A172 (cell line): ENCODE measurements at places on chromosomes 13 and 19. TPM values are rescaled to one million over a fixed set of nuclear protein-coding genes. Genes with fewer than 3 reads are reported as not detected.

GRCh38 chr19:47020132-47020805, 632 bp downstream of the NPAS1 start:
- DNase-seq = no peak

GRCh38 chr19:7360393-7360984, 11.8 kb downstream of the ARHGEF18 start:
- DNase-seq = no peak

DNA sequence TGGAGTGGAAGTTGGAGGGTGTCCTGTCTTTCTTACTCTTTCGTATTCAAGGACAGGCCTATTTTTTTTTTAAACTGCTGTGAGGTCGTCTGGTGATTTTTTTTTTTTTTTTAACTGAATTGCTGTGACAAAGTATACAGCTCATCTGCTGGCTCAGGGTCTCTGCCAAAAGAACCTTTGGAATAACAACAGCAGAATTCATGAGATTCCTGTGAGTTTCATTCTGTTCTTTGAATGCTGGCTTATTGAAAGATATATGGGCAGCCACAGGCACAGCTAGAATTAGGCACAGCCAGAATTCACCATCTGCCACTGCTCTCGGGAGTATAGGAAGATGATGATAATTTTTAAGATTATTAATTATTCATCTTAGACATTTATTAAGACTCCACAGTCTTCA, 21.4 kb upstream of the FRY start:
- DNase-seq = no peak

GRCh38 chr19:30513082-30513411, 140.9 kb downstream of the ZNF536 start:
- no peak for DNase-seq

- no peak for DNase-seq
Observed at GRCh38 chr19:6662702-6663101, 7.3 kb downstream of the TNFSF14 start.

- DNase-seq = peak; percentile 49
Observed at GRCh38 chr13:39616087-39616694, 13.2 kb upstream of the LHFPL6 start.

DNA sequence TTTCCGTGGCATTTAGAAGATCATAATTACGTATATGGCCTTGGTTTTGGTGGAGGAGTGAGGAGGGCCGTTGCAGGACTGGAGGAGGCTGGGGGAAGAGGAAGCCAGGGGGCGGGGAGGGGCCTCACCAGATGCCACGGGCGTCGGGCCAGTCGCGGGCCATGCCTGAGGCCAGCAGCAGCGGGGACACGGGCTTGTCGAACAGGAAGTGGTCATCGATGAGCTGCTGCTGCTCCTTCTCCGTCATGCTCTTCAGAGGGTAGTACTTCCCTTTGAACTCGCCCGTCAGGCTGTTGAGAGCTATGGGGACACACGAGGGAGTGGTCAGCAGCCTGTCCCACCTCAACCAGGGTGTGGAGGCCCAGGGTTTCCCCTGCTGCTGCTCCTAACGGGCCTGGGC, 11.1 kb downstream of the CKM start:
- DNase-seq = no peak

GRCh38 chr19:50933640-50934039, 19.2 kb downstream of the KLK5 start:
- DNase-seq = peak; percentile 8

DNA sequence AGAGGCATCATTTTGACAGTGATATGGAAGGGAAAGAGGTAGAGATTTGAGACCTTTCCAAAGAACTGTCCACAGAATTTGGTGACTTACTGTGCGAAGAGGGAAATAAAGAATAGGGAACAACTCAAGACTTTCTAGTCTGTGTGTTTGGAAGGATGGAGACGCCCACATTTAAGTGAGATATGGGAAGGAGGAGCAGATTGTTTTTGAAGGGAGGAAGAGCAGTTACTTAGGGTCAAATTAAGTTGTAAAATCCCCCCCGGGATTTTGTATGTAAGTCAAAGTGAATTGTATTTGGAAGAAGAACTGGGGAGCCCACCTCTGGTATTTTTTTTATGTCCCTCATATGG, 1.2 kb downstream of the USPL1 start:
- DNase-seq = no peak

GRCh38 chr19:2391118-2391725, 31.2 kb downstream of the TMPRSS9 start:
- peak; percentile 61 for DNase-seq

- peak; percentile 57 for DNase-seq
Observed at GRCh38 chr19:42281146-42281826, 12.2 kb downstream of the CIC start.

DNA sequence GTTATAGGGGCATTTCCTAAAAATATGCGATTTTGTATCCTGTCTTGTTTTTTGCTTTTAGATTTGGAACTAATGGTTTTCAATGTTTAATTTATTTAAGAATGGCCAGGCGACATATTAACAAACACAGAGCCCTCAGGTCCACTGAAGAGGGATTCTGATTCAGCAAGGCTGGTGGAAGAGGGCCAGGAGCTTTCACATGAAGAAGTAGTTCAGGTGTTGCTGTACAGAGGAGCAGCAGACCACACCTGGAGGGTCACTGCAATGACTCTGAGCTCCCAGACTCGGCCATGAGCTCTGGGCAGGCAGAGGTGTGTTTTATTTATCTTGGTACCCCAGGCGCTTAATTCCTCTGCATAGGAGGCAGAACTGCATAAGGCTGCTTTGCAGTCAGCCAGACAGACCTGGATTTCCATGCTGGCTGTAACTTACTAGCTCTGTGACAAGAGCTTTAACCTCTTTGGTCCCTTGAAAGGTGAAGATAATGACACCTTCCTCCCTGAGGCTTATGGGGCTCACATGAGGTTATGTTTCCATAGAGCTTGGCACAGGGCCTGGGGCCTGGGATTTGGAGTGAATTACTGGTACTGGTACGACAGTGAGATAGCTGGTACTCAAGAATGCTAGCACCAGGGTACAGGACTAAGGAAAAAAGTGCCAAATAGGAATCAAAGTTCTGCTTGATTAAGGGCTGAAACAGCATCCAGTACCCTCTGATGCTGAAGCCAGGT, 184.7 kb downstream of the OXGR1 start:
- no peak for DNase-seq

- no peak for DNase-seq
Observed at GRCh38 chr13:48578516-48579164, 45.8 kb upstream of the RCBTB2 start.

DNA sequence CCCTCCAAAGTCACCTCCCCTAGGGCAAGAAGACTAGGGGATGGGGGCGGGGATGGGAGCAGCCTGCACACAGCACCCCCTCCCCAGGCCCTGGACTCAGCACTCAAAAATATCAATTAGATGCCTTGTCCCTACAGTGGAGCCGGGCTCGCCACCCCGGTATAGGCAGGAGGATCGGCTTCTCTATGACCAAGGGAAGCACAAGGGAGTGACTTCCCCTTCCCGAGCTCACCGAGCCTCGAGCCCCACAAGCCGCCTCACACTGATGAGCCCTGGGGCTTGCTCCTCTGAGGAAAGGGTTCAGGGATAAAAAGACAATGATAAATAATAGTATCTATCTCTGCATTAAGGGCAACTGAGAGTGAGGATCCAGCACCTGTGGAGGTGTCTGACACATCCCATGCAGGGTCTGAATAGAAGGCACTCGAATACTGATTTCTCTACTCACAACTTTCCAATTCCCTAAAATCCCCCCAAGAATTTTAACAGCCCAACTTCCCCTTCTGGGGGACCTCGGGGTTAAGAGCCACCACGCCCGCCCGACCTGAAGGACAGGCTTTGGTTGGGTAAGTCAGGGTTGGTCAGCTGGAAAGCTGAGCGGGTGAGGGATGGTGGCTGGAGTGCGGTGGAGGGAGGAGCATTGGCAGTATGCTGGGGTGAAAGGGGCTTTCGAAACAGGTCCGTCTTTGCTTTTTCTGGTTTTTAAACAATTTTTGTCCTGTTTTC, 51.3 kb downstream of the STK24 start:
- no peak for DNase-seq

- peak; percentile 81 for DNase-seq
Observed at GRCh38 chr19:2711172-2711874, 8.8 kb upstream of the GNG7 start.

DNA sequence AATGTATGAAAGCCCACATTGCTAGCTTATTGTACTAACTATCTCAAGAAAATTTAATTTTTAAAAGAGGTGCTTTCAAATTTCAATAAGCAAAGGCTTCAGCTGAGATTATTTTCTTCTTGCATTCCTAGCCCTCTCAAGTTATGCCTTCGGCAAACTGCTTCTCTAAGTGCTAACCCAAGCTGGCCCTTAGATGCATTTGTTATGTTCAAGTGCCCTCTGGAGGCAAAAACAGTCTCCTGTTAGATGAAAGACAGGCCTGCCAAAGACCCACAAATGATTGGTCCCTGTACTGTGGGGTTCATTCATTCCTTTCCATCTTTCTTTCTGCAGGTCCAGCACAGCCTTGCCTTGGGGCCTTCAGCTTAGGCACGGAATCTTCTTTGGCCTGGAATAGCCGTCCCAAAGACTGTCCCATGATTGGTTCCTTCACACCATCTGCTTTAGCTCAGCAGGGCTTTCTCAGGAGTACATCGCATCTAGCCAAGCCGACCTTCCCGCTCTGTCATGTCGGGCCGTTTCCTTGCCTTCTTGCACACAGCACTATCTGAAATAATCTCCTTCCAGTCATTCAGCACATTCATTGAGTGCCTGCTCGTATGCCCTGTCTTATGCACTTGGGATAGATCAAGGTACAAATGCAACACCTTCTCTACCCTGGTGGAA, 26.4 kb upstream of the TPTE2 start:
- no peak for DNase-seq

DNA sequence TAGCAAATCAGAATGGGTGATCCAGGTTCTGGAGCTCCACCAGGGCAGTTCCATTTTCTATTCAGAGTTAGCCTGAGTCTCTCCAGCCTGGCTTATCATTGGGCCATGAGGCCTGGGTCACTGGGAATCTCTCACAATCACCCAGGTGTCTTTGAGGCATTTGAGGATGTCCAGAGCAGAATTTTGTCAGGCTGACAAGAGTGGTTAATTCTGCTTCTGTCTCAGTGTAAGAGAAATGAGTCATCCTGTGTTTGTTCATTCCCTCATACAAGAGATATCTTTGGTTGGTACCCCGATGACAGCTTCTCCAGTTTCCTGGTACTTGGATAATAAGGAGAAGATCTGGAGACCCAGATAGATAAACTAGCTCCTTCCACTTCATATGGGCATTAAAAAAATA, 10.4 kb downstream of the ZNF93 start:
- no peak for DNase-seq

DNA sequence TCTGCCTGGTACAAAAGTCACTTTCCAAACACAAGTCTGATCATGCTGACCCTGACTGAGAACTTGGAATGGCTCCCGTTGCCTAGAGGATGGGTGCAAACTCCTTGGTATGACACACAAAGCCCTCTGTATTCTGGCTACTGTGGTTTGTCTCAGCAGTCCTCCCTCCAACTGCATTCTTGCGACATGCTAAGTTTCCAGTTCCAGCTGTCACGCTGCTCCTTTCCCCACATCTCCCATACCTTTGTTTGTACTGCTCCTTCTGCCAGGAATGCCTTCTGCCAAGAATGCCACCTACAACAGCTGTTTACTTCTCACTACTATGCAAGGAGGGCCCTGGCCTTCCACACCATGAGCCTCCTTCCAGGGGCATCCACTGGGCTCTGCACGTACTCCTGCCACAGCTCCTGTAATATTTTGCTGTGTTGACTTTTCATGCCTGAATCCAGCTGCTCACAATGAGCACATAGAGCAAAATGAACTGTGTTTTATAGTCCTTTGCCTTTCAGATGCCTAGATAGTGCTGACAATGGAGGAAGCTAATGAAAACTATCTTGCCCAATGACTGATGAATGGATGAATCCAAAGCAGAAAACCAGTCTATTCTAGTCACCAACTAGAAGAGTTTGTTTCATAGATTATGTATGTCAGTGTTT, 543.7 kb downstream of the EFNB2 start:
- peak; percentile 6 for DNase-seq

GRCh38 chr19:31166206-31166605, 183.0 kb downstream of the TSHZ3 start:
- no peak for DNase-seq

DNA sequence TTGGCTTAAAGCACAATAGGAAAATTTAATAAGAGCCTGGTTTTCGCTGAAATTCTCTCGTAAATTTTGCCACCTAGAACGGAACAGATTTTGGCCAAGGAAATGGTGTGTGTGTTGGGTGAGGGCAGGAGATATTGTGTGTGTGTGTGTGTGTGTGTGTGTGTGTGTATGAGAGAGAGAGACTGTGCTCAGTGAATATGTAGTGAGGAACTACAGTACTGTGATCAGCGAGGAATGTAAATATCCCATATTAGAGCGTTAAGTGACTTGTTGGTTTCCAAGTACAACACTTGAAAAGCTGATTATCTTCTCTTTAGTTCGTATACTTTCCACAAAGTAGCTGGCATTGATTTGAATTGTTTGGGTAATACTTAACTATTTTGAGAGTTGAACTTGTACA, 738.9 kb downstream of the PCDH9 start:
- no peak for DNase-seq

- no peak for DNase-seq
Observed at GRCh38 chr13:35697186-35697730, 220.8 kb upstream of the MAB21L1 start.

DNA sequence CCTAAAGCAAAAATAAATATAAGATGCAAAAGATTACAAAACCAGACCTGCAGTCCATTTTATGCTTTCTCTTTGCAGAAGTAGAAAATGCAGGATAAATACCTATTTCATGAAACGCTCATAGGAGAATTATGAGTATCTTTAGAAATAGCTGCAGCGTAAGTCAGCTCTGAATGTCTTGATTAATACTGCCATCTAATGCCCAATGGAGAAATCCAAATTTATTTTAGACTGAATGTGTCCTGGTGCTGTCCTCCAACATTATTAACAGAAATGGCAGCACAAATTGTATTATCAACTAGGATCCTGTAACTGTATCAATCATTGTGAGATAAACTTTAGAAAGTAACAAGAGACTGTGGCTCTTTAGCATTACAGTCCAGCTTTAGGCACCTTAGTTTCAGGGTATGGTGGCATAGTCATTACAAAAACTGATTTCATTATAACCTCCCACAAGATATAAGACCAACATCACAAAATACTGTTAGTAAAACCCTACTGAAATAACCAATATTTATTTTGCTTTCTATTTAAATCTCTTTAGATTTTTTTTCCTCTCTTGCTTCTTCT, 162.1 kb upstream of the MIR17HG start:
- DNase-seq = peak; percentile 8

- peak; percentile 5 for DNase-seq
Observed at GRCh38 chr13:72384186-72384823, 343.1 kb downstream of the MZT1 start.

Gene ADGRE2
- total RNA-seq = 0.02 and 0.10 TPM in 2 replicates

Gene ICAM4
- total RNA-seq = 0.09 and 0.24 TPM in 2 replicates

Gene ZNF799
- total RNA-seq = 4.9 and 7.5 TPM in 2 replicates

Gene ZNF665
- total RNA-seq = not detected in 2 replicates

Gene CCDC61
- 2.4 and 3.1 TPM in 2 replicates for total RNA-seq

Gene UPF3A
- total RNA-seq = 28.8 and 34.6 TPM in 2 replicates

Gene KLK2
- not detected in 2 replicates for total RNA-seq

Gene ZNF528
- 0.43 and 8.6 TPM in 2 replicates for total RNA-seq

Gene PSG6
- total RNA-seq = not detected in 2 replicates

Gene TPGS1
- total RNA-seq = 44.3 and 104 TPM in 2 replicates

Gene ATP4B
- total RNA-seq = not detected in 2 replicates

Gene TPTE2
- total RNA-seq = not detected in 2 replicates
